ENCODE measurements at places on chromosomes 3 and 15.

- peak; percentile 90 for DNase-seq
Measured at GRCh38 chr15:41944313-41944940, 27.9 kb downstream of the EHD4 start.

DNA sequence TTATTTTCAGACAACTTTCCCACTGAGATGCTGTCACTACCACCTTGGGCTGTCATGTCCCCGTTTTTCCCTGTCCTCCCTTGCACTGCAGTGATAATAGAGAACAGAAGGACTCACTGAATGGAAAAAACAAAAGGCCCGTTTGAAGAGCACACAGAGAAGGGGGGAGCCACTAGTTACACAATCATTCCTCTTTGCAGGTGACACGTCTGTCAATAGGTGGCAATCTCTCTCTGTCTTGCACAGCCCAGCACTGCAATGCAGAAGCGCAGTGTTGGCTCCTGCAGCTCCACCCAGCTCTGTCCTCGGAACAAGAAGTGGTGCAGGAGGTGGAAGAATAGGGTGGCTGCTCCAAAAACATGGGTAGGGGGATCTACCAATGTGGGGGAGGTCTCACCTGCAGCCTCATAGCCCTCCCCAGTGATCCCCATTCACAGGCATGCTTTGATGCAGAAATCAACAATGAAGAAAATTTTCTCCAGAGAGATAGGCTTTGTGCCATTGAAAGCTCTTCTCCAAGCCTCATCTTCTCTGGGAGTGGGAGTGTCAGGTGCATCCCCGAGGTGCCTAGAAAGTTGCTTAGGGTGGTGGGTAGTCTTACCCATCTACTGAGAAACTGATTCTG, 31.8 kb downstream of the FSTL1 start:
- DNase-seq: peak; percentile 54

DNA sequence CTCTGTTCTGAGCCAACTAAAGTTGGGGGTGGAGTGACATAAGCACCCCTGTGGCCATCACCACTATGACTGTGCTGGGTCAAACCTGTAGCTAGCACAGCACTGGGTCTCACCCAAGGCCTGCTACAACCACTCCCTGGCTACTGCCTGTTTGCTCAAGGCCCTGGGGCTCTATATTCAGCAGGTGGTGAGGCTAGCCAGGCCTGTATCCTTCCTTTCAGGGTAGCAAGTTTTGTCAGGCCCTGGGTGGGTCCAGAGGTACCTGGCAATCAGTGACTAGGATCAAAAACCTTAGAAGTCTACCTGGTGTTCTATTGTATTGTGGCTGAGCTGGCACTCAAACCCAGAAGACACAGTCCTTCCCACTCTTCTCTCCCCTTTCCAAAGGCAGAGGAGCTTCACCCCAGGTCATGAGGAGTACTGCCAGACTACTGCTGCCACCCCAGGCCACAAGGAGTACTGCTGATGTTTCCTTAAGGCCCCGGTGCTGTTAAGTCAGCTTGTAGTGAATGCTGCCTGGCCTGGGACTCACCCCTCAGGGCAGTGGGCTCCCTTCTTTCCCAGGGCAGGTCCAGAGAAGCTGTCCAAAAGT, 170.8 kb downstream of the IGSF11 start:
- DNase-seq: no peak

- no peak for DNase-seq
Measured at GRCh38 chr15:73682600-73683090, 1.5 kb upstream of the CD276 start.

- peak; percentile 76 for DNase-seq
Measured at GRCh38 chr3:195715583-195716266, 5.1 kb upstream of the MUC20 start.

GRCh38 chr15:96619174-96619573, 288.7 kb downstream of the NR2F2 start:
- DNase-seq: no peak

GRCh38 chr3:128466840-128467541, at the start of gene DNAJB8:
Gene DNAJB8, minus strand, starts transcription at chr3:128466890. Its CDS starts 3,645 bp downstream, at chr3:128463245.
- DNase-seq: no peak

DNA sequence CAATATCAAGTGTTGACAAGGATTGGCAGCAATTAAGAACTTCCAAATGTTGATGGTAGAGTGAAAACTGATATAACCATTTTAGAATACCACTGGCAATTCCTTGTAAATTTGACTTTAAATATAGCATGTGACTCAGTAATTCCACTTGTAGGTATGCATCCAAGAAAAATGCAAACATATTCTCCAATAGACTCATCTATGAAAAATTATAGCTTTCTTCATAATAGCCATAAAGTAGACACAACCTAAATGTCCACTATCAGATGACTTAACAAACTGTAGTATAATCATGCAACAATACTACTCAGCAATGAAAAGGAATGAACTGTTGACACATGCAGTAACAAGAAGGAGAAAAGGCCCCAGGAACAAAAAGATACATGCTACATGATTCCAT, 988.1 kb downstream of the FHIT start:
- no peak for DNase-seq

DNA sequence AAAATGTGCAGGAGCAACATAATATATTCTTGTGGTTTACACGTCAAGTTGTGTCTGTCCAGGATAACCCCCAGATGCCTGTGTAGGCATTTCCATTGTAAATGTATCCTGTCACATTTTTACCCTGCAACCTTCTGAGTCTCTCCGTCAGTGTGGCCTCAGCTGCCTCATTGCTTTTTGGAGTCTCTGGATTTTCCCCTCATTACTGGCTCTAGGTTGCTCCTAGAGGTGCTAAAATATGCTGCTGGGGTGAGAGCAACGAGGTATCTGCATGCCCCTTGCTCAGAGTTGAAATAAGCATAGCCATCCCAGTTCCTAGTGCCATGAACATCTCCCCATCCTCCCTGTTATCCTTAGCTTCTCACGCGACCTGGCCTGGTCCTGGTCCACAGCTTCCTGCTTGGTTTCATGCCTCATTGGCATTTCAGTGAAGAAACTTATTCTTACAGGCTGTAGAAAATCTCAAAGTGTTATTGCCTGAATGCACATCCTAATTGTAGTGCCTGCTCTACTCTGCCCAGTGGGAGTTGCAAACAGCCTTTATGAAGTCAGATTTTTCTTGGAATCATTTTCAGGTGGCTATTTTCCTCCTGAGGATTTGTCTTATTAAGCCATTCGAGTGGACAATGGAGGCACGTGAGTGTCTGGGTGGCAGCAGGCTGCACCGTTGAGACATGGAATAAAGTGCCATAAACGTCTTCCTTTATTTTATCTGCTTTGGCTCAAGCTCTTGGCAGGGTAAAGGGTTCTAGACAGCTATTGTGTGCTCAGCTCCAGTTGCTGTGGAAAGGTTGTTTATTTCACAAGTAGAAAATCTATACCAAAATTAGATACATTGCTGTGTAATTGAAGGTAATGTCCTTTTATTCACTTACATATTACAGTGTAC, 33.2 kb downstream of the OXNAD1 start:
- no peak for DNase-seq

DNA sequence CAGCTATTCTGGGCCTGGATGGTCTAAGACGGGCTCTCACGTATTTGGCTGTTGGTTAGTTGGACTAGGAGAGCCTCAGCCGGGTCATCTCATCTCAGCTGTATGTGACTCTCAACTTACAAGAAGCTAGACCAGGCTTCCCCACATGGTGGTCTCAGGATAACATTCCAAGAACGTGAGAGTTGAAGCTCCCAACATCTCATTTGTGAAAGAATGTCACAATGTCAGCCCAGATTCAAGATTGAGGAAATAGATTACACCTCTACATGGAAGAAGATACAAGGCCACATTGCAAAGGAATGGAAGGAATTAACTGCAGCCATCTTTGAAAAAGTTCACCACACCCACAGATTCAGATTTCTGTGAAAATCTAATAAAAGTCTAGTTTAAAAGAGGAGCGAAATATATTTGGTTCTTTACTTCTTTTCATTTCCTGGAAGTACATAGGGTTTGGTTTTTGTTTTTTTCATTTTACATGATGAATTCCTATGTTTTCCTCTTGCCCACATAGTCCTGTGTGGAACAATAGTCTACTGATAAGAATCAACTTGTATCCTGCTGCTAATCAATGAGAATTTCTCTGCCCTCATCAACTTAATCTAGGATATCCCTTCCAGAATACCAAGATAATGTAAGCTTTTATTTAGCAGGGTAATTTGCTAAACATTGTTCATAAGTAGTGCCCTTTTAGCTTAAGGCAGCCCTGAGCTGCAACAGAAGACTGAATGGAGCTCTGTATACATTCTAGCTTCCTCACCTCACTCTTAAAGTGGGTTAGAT, 116.5 kb downstream of the CMSS1 start:
- DNase-seq: no peak

- peak; percentile 72 for DNase-seq
Measured at GRCh38 chr15:89874926-89875564, 18.7 kb downstream of the AP3S2 start.

GRCh38 chr15:91627473-91628278, 225.8 kb upstream of the SLCO3A1 start:
- DNase-seq: peak; percentile 14

DNA sequence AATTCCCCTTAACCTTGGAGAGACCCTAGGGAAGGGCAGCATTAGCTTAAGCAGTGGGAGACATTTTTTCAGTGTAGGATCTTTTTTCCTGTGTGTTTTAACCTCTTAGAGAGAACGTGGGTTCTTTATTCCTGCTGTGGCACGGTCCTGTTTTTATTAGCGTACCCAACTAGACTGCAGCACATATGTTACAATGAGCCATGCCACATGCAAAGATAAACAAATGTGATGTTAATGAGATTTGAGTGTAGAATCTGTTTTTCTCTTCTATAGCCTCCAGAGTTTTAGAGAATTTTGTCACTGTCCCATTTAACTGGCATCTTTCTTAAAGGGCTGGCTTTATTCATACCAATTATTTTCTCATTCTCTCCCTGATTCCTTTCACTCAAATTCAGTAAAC, 347.5 kb downstream of the CNTN4 start:
- no peak for DNase-seq

DNA sequence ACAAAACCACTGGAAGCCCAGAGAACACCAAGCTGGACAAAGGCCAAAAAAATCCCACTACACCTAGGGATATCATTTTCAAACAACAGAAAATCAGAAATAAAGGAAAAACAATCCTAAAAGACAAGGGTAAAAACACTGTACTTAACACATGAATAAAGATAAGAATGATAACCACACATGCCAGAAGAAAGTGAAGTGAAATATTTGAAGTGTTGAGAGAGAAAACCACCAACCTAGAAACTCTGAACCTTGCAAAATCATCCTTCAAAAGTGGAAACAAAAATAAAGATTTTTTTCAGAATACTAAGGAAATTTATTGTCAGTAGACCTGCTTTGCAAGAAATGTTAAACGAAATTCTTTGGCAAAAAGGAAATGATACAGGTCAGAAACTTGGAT, 45.1 kb downstream of the KPNA1 start:
- peak; percentile 3 for DNase-seq

DNA sequence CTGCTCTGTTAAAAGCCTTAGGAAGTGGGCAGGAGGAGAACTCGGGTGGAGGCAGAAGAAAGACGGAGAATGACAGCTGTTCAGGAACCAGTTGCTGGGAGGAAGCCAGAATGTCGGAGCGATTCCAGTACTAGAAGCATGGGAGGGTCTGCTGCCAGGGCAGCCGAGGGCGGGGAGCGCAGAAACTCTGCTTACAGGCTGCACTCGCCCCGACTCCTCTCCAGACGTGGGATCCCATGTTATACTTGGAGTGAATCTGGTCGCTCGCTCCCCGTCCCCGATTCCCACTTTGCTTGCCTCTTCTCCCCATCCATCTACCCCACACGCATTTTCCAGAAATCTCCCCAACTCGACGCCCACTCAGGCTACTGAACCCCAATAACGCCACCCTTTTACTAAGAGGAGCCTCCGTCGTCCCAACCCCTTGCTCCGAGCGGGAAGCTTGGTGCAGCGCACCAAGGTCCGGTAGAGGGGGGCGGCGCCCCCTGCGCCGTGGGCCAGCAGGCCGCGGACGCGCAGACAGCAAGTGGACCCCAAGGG, 665 bp downstream of the GATM start:
- no peak for DNase-seq

- DNase-seq: no peak
Measured at GRCh38 chr3:184498986-184499606, 62.5 kb upstream of the EPHB3 start.

DNA sequence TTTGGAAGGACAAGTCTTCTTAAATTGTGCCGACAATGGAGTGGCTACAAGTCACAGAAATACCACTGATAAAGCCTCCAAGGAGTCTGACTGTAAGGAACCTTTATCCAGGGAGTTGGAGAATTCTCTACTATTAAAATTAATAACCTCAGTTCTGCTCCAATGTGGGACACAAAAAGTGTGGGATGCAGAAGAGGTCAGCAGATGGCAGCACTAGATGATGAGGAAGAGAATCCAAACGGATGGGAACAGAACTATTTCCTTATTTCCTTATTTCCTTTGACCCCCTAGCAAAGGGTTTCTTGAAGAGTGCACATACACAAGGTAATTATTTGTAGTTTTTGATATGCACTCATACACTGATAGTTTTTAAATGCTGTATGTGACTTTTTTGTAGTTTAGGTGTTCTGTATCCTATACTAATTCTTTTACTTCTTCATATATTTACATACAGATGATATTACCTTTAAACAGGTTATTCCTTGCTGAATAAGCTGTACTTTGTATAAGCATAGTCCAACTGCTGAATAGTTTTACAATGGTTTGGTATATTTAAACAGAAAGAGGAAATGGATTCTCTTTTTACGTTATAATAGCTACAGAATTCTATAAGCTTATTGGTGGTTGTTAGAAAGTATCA, 25.6 kb upstream of the NLGN1 start:
- DNase-seq: peak; percentile 48

DNA sequence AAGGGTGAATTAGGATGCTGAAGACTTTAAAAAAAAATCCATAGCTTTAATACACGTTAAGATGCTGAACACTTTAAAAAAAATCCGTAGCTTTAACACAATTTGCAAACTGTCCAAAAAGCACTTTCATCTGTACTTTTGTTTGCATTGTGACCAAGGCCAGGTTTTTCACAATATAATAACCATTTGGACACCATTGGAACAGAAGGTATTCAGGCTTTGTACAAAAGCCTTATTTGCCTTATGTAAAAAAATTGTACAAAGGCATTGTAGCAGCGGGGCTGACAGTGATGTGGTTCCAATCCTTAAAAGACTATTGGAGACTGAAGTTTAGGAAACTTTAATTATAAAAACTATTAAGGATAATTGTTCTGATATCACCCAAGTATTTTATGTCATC, 15.2 kb upstream of the ICE2 start:
- DNase-seq: no peak

GRCh38 chr15:31376511-31376910, 49.9 kb downstream of the KLF13 start:
- no peak for DNase-seq

GRCh38 chr3:159008401-159008800, 206.5 kb downstream of the MFSD1 start:
- DNase-seq: no peak

- DNase-seq: no peak
Measured at GRCh38 chr3:141789281-141789680, 26.1 kb downstream of the GRK7 start.
